GM12878 (cell line): ENCODE measurements at places on chromosomes 4 and X.

- DNase-seq: no peak
These were observed 199.0 kb upstream of the MAMLD1 start for GRCh38 chrX:150163956-150164726.

DNA sequence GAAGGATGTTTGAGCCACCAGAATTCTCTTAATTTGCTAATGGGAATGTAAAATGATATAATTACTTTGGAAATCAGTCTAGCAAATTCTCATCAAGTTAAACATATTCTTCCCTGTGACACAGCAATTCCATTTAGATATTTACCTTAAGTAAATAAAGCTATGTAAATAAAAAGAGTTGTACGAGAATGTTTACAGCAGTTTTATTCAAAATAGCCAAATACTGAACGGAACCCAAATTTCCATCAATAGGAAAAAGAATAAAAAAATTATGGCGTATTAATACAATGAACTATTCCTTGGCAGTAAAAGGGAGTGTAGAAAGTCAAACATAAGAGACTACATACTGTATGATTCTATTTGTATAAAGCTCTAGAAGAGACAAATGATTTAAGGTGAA lies 45.8 kb downstream of the CENPE start:
- no peak for DNase-seq

GRCh38 chr4:47835494-47835893 lies 2.4 kb downstream of the CORIN start:
- no peak for DNase-seq

GRCh38 chr4:98448908-98449307 lies 187.7 kb downstream of the RAP1GDS1 start:
- no peak for DNase-seq

DNA sequence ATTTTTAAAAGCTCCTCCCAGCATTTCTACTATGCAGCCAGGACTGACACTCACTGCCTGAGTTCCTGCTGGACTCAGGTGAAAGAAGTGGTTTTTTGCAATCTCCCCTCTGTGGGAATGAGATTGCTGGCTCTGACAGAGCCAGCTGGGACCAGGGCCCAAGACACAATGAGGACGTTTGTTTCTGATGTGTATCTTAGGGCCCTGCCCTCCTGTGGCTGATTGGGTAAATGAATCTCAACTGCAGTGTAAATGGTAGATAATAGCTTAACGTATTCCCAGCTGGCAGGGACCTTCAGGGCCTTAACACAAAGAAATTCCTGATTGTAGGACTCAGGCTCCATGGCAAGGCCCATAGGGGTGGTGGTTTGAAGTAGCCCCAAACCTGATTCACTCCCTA lies 85.8 kb upstream of the PRPS1 start:
- DNase-seq: no peak
